Stimulated activated CD8-positive, alpha-beta memory T cell treated with anti-CD3 and anti-CD28 coated beads, Interleukin-4, amount 100 ng/mL, for 1 hour (primary cell): ENCODE measurements at places on chromosomes 5 and 9.

DNA sequence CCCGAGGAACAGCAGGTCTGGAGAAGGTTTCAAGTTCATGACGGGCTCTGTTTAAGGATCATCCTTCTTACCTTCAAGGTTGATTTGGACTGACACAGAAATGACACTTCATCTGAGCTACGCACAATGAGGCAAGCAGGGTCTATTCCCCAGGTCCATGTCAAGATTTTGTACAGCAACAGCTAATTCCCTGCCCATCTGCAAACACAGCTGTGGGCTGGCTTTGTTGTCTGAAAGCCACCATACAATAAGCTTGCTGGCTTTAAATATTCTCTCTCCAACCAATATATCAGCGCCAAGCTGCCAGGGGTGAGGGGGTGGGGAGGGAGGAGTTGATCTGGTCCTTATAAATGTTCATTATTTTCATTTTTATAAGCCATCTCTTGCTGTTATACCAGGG, 92.0 kb downstream of the OTULIN start:
- no peak for DNase-seq

- DNase-seq, result no peak
Observed at GRCh38 chr9:114482593-114482992, 22.7 kb downstream of the WHRN start.

- DNase-seq, result no peak
Observed at GRCh38 chr9:126490871-126491567, 122.7 kb upstream of the LMX1B start.

DNA sequence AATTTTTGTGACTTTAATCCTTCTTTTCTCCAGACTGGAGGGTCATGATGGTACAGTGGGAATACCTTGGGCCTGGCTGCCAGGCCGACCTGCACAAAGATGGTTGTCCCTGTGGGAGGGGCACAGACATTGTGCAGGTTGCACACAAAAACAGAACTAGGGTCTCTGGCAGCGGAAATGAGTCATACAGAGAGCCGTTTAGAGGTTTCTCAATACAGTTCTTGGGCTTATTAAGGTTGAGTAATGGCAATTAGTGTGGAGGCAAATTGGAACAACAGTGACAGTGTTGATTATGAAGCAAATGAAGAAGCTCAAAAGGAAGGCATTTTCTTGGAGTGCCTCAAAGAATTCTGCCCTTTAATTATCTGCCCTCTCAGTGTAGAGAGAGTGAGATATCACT, 173.6 kb downstream of the TENT4A start:
- no peak for DNase-seq

GRCh38 chr5:63960646-63961045, 1.6 kb downstream of the HTR1A start:
- no peak for DNase-seq

GRCh38 chr5:6832994-6833393, 119.8 kb downstream of the TENT4A start:
- DNase-seq, result no peak

DNA sequence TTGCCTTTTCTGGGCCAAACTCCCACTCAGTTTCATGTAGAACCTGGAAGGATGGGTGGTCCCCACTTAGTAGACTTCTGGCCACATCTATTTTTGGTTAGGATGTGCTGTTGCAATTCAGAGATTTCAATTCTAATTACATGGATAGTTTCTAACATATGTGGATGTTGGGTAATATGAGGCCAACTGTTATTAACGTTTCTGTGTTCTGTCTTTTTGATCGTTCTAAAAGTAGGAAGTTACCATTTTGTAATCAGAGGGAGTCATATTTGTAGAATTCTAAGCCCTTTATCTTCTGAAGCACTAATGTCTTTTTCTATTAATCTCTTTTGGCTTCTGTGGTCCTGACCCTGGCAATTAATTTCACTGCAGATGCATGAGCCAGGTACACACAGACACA, 141.6 kb upstream of the SPEF2 start:
- no peak for DNase-seq

DNA sequence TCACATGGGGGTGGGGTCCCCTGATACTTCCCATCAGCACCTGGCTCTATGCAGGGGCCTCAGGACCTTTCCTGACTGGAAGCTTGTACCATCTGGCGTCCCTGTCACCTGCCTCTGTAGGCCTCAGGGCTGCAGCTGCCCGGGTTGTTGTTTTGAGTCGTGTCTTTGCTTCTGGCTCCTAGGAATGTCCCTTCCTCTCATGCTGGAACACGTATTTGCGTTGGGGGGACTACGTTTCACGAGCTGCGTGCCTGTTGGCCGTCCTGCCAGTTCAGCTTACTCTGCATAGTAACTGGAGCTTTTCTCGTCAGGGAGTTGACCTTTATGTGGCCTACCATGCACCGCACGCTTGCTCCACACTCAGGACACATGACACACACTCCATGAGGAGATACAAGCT, 54.9 kb upstream of the IRX4 start:
- DNase-seq, result no peak

DNA sequence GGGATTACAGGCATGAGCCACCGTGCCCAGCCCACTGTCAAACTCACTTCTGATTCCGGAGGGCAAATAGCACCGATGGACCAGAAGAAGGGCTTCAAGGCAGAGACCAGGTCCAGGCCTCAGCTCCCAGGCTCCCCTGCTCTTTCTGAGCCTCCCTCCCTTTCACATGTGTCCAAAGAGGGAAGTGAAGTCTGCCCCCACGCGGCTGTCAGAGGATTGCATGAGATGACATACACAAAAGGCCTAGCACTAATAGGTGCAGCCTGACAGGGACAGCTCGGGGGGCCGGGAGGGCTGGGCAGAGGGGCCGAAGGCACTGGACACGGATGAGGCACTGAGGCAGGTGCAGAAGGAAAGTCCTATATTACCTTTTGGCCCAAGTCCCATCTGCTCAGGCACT, 16.1 kb downstream of the FBP1 start:
- no peak for DNase-seq

- DNase-seq, result no peak
Observed at GRCh38 chr5:91101600-91102379, 281.3 kb downstream of the ARRDC3 start.
